Right atrium auricular region (tissue), 2 donors: ENCODE measurements at places on chromosomes 5 and 9. TPM values are rescaled to one million over a fixed set of nuclear protein-coding genes. Genes with fewer than 3 reads are reported as not detected.

GRCh38 chr9:92728831-92729734, 35.5 kb downstream of the BICD2 start:
- DNase-seq, result peak; percentile 32

GRCh38 chr9:27176971-27177370, 67.9 kb downstream of the TEK start:
- DNase-seq, result no peak

DNA sequence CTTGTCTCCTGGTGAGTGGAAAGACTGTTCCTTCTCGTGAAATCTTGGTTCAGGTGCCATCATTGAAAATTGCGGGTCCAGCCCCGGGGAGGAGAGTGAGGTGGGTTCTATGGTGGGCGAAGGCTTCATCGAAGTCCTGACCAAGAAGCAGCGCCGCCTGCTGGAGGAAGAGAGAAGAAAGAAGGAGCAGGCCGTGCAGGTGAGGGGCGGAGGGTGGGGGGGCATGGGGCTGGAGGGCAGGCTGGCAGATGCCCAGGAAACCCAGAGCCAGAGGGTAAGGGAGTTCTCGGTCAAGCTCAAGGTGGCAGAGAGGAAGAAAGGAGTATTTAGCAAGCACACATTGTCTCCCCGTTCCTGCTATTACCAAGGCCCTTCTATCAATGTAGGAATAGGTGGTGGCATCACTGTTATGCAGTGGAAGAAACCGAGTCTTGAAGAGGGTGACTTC, 24.3 kb upstream of the POMT1 start:
- no peak for DNase-seq

GRCh38 chr9:103530934-103531333, 535.8 kb downstream of the CYLC2 start:
- DNase-seq, result no peak

- no peak for DNase-seq
Observed at GRCh38 chr9:123062351-123063176, 29.1 kb downstream of the GPR21 start.

- no peak for DNase-seq
Observed at GRCh38 chr5:173556142-173557028, 60.1 kb downstream of the BOD1 start.

The JAKMIP2 gene
- 0.33 TPM for total RNA-seq

DNA sequence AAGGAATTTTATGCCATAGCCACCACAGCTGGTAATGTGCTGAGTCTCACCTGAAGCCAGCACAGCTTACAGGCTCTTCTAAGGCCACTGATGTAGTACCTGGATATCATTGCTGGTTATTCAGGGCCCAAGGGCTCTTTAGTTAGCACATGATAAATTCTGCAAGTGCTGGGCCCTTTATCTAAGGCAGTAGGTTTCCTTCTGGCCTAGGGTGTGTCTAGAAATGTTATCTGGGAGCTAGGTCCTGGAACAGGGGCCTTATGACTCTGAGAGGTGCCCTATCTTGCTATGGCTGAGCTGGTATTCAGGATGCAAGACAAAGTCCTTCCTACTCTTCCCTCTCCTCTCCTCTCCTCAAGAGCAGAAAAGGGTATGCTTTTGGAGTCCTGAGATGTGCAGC, 1424.5 kb upstream of the NUDT12 start:
- no peak for DNase-seq

DNA sequence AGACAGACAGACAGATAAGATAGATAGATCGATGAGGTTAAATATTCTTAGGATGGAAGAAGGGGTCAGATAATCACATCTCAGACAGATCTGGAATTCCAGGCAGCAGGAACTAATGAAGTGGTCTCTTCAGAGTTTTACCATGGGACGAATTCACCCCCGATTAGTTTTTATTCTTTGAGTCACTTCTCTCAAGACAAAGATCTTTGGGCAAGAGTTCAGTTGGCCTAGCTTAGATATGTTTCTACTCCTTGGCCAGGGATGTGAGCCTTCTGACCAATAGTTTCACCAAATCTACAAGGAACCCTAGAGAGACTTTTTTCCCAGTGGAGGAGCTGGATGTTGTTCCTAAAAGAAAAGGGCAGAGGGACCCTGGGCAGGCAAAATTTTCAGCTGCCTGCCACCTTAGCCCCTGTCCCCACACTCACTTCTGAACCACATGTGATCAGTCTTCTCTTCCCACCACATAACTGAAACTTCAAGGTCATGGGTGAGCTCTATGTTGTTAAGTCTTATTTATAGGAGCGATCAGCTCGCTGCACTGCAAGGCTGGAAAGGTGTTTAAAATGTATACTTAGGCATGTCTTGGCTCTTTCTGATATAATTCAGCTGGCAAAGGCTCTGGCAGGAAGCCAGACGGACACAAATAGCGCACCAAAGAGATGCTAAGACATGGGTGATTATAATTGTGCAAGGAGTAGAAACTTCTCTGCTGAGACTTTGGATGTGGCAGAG, 132.9 kb downstream of the PALM2AKAP2 start:
- no peak for DNase-seq
